ENCODE measurements at places on chromosomes 1 and 21.

DNA sequence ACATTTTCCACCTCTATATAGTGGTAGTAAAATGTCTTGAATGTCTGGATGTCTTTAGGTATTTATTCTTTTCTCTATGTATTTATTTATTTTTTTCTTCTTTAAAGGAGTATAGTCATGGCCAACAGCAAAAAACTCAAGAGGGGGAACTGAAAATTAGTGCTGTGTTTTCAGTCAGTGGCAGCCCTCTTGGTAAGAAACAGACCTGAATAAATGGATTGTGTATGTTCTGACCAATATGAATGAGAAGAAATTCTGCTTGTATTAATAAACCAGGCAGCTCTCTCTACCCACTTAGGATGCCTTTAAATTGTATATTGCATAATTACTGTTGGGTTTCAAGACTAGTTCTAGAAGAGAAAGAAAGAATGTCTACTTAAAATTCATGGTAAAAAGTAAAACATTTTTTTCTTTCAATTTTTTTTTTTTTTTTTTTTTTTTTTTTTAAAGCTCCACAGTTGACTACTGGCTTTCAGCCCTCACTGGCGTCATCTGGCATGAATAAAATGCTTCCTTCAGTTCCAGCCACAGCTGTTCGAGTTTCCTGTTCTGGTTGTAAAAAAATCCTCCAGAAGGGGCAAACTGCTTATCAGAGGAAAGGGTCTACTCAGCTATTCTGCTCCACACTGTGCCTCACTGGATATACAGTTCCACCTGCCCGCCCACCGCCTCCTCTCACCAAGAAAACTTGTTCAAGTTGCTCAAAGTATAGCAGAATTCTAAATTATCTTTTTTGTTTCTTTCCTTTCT, 101.6 kb downstream of the ZMYM4 start:
- DNase-seq = peak; percentile 27

DNA sequence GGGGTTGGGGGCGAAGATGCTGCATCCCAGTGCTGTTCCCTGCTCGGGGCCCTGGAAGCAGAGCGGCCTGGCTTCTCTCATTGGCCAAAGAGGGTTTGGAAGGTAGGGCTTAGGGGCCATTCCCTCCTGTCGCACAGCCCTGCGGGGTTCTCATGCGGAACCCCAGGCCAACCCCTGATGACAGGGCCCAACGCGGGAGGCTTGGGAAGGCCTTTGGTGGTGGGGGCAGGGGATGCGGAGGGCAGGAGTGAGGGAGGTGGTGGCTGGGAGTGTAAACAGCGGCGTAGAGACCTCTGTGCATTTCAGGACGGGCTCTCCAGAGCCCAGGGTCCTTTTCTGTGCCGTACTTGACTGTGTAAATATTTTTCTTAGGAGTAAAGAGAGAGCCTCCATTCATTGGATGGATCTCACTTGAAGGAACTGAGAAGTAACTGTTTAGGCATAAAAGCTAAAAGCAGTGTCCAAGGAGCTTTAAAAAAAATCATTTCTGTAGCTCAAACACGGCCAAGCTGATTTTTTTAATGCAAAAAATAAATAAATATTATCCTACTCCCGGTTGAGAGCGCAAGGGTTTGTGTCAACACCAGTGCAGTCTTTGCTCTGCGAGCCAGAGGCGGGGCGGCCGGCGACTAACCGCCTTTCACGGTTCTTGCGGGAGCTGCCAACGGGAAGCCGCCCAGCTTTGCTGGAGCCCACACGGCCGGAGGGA, 169.1 kb downstream of the PRDM16 start:
- DNase-seq = no peak

- DNase-seq = no peak
Observed at GRCh38 chr1:235504122-235504493, at the start of gene B3GALNT2. B3GALNT2 (minus strand) TSS chr1:235504452; CDS start chr1:235504252, 200 bp downstream.

DNA sequence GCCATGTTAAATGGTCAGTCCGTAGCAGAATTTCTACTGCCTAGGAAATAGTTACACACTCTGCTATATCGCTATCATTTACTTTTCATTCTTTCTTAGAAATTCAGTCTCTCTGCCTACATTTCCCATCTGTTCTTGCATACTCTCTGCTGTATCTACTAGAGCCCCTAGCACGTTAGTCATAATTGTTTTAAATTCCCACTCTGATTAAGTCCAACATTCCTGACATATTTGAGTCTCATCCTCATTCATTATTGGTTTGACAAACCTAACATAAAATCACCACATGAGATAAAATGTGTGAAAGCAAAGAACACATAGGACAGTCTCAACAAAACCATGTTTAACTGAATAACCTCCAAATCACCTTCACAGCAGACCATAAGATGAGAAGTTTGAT, 513.6 kb downstream of the PLPP3 start:
- DNase-seq = no peak

- no peak for DNase-seq
Observed at GRCh38 chr1:211324992-211325775, 1.4 kb upstream of the TRAF5 start.

DNA sequence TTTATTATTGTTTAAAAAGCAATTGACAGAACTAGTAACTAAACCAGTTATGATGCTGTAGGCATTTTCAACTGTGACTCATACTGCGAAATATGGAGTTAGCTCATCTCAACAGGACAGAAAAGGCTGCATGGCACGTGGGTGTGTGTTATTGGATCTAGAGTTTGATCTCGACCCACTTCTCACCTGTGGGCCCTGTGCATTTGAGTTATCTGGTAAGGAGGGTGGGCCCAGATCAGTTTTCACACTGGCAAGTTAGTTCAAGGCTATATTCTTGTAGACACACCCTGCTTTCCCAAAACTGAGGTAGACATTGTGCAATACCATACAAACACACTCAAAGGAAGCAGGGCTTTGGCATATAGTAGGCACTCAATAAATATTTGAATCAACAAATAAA, 71.3 kb upstream of the PRDX6 start:
- no peak for DNase-seq

DNA sequence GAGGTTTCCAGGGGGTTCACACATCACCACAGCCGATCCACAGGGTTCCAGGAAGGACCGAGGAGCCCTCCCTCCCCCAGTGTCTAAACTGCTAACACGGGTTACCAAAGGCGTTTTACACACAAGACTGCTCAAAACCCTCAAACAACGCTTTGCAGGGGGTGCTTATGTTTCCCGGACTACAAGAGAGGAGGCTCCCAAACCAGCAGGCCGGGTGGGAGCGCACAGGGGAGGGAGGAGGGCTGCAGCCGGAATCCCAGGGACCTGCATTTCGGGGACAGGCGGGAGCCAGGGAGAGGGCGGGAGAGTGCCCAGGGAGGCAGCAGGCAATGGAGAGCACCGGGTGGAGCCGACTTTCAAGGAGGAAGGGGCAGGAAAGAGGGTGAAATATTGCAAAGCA, 50.8 kb downstream of the ACBD3 start:
- no peak for DNase-seq

- no peak for DNase-seq
Observed at GRCh38 chr1:35706846-35707600, 11.7 kb downstream of the C1orf216 start.

- DNase-seq = no peak
Observed at GRCh38 chr1:10177876-10178275, 32.5 kb upstream of the KIF1B start.

DNA sequence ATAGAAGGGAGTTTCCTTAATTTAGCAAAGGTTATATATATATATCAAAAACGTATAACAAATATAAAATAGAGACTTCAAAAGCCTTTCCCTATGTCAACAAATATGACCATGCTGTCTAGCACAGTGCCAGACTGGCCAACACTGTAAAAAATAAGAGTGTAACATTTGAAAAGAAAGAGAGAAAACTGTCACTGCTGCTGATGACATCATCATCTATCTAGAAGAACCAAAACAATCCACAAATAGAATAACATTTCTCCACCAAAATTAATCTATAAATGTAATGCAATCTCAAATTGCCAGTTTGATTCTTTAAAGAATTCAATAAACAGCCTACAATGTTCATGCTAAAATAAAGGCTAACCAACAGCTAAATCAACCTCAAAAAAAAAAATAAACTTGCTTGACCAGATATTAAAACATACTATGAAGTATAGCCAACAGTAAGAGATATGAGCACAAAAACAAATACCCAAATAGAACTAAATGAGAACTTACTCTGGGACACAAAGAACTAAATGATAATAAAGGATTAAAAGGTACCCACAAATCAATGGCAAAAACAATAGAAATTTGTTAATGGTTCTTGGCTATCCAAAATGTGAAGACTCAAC, 50.2 kb downstream of the ENAH start:
- no peak for DNase-seq

DNA sequence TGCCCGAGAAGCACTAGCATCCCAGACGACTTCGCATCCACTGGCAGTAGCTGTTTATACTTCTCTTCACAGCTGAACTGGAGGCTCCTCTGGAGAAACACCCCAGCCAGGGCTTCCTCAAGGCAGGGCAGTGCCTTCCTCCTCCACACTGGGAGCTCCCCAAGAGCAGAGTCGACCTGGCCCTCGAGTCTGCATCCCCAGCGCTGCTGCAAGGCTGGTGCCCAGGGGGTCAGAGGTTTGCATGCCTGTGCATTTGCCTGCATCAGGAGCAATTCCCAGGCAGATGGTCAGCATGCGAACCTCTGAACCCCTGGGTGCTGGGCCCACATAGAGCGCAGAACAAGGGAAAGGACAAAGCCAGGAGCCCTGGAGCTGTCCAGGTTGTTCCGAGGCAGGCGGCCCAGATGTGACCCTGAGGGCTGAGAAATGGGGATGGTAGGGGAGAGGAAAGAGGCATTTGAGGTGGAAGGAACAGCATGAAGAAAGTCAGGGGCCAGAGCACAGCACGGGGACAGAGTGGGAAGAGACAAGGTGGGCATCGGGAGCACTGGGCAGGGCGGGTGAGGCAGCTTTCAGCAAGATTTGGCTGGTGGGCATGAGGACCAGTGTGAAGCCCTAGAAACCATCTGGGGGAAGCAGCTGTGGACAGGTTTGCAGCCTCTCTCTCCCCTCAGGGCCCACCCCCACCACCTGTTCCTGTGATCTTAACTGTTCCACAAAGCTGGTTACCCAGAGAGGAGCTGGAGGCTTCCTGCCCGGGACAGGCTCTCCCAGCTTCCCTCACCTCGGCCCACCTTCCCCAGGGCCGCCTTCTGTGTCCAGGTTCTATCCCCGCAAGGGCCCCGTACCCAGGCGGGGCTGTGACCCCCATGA, 6.4 kb upstream of the S100A8 start:
- DNase-seq = no peak

- DNase-seq = no peak
Observed at GRCh38 chr21:43970551-43970950, 41.6 kb upstream of the TRAPPC10 start.

DNA sequence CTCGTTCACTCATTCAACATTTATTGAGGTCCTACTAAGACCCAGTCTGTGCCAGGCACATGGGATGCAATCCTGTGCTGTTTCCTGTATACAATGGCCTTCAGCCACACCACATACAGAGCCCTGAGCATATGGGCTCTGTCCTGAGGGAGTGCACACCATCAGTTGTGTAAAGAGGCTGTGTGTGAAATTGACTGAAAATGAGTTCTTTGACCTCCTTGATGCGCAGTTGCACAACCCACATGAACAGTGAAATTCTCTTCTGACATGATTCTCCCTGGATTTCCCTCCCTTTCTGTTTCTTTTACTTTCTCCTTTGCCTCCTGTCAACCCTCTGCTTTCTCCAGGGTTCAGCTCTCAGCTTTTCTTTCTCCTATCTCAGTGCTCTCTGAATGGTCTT, 6.3 kb upstream of the SYT6 start:
- no peak for DNase-seq

DNA sequence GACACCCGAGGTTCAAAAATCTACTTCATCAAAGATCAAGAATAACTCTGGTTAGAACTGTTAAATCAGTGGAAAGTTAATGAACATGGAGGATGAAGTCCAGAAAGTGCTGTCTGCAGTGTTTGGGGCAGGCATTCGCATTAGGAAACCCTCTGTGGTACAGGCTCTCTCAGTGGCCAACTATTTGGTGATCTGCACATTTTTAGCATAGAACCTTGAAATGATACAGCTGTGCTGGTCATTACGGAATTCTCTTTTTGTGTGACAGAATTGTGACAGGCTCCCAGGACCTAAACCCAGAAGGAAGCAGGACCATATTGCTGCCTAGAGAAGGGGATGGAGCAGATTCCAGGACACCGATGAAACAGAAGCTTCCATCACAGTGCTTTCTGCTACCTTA, 89.0 kb downstream of the SLC45A1 start:
- no peak for DNase-seq

DNA sequence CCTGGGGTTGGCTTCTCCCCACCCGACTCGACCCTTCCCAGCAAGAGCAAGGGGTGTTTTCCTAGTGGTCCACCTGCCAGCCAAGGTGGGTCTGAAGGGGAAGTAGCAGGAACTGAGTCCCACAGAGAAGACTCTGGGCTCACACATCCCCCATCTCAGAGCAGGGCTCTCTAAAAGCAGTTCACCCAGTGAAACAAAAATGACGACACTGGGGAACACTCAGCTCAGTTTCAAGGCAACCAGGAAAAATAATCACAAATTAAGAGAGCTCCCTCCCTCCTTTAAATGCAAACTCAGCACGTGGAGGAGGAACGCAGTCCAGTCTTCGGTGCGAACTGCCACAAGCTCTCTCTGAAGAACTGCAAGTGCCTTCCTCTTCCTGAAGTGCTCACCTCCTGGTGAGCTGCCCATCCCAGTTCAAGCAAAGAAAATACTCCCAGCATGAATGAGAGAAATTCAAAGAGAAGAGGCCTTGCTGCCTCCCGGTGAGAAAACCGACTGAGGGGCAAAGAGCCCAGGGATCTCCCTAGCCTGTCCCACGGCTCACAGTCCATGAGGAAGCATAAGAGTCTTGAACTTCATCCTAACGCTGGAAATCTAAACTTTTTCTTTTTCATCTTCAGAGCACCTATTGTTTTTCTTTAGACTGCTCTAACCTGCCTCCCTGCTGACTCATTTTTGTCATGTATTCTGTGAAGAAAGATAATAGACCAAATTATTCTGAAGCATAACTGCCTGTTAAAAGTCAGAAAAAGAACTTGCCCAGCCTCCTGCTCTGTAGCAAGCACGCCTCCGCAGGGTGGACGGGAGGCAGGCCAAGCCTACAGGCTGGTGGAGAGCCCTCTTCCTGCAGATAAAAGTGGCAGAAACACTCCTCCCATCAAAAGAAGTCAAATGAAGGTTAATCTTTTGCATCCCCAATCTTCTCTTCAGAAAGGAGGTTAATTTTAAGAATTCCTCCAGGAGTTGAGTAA, 281.4 kb downstream of the HHIPL2 start:
- DNase-seq = no peak

All from AG09309 (cell line).